Tibial nerve (tissue), 4 donors: ENCODE measurements at places on chromosomes 12 and 14.

- no peak overlapping the region for H3K4me3 ChIP-seq
- no peak for DNase-seq
- no peaks in the 10 kb centered on the region for H3K36me3 ChIP-seq
- no peaks in the 10 kb centered on the region for H3K4me1 ChIP-seq
Observed at GRCh38 chr12:107948391-107948945, 174.0 kb downstream of the ASCL4 start.

DNA sequence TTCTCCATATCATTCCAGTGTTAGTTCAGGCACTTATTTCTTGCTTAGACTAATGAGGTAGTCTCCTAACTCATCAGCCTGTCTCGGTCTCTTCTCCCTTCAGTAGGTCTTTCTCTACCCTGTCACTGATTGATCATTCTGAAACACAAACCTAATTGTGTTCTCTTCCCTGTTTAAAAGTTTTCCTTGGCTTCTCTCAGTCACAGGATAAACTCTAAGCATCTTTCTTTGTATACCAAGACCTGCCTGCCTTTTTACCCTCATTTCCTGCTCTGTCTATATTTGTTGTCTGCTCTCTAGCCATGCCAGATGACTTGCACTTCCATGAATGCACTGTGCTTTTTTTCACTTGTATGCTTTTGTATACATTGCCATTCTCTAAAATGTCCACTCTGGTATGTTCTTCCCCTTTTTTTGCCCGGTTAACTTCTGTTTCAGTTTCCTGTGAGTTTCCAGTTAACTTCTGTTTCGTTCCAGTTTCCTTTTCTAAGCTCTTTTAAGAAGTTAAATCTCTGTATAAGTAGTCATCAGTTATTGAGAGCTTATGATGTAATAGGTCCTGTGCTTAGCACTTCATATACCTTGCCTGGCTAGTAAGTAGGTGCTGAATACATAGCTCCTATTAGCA lies 12.8 kb downstream of the DIP2B start:
- peaks cover 25% of the 10 kb centered on the region for H3K4me1 ChIP-seq
- peak overlapping the region; percentile 42 for H3K27ac ChIP-seq
- DNase-seq: no peak
- H3K27me3 ChIP-seq: no peaks in the 10 kb centered on the region
- H3K36me3 ChIP-seq: no peaks in the 10 kb centered on the region
- H3K4me3 ChIP-seq: no peak overlapping the region

GRCh38 chr14:67554341-67554740 lies 21.3 kb downstream of the PLEKHH1 start:
- H3K36me3 ChIP-seq: no peaks in the 10 kb centered on the region
- H3K27me3 ChIP-seq: no peaks in the 10 kb centered on the region
- H3K27ac ChIP-seq: no peak overlapping the region
- H3K4me1 ChIP-seq: no peaks in the 10 kb centered on the region
- no peak for DNase-seq
- no peak overlapping the region for H3K4me3 ChIP-seq

GRCh38 chr14:72826039-72826438 lies 67.9 kb downstream of the DPF3 start:
- no peak overlapping the region for H3K27ac ChIP-seq
- no peaks in the 10 kb centered on the region for H3K36me3 ChIP-seq
- no peaks in the 10 kb centered on the region for H3K27me3 ChIP-seq
- no peak for DNase-seq
- no peaks in the 10 kb centered on the region for H3K4me1 ChIP-seq
- H3K4me3 ChIP-seq: no peak overlapping the region

DNA sequence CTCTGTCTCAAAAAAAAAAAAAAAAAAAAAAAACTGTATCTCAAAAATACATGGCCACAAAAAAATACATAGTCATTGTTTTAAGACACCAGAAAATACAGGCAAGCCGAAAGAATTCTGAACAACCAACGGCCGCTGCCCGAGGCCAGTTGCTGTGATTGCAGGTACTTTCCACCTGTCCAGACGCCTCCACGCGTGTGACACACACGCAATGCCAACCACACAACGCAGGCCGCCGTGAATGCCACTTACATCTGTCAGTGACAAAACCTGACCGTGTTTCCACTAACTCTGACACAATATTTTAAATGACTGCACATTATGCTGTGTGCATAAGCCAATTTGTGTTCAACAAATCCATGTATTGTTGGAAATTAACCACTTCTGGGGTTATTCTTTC lies 22.4 kb upstream of the INF2 start:
- peak overlapping the region; percentile 90 for H3K27ac ChIP-seq
- H3K4me1 ChIP-seq: peaks cover 20% of the 10 kb centered on the region
- no peaks in the 10 kb centered on the region for H3K36me3 ChIP-seq
- no peak overlapping the region for H3K4me3 ChIP-seq

- peaks cover 6% of the 10 kb centered on the region for H3K27me3 ChIP-seq
- no peak for DNase-seq
- H3K4me1 ChIP-seq: no peaks in the 10 kb centered on the region
Observed at GRCh38 chr12:119154435-119154818, 24.3 kb upstream of the HSPB8 start.

DNA sequence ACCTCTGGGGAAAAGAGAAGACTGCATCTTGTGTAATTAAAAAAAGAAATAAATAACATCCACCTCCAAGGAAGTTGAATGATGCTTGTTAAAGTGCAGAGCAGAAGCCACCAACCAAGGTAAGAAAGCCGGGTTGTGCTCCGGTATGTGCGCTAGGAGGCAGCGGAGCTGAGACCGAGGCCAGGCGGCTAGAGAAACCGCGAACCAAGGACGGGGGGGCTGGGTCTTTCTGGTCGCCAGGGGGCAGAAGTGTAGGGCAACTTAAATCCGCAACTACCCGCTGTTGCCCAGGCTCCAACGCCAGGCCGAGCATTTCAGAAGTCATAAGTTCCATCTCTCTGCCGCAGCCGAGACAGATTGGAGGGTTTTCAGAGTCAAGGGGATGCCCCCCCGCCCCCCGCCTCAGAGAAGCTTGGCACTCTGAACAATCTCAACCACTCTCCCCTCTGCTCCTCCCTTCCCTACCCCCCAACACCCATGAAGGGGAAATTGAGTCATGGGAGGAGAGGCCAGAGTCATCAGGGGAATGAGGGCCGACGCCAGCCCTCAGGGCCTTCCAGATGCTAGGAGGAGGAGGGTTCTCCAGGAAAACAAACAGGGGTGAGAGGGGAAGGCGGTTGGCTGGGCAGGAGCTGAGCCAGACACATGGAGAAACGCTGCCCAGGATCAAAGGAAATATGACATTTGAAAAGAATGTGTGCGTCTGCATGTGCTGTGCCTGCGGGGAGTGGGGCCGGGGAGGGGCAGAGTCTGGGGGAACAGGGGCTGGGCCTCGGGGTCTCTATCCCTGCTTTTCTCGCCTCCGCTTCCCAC lies 2.2 kb upstream of the NFATC4 start:
- H3K36me3 ChIP-seq: no peaks in the 10 kb centered on the region
- H3K27ac ChIP-seq: peak overlapping the region; percentile 86
- H3K4me3 ChIP-seq: peak overlapping the region; percentile 45
- peaks cover 23% of the 10 kb centered on the region for H3K4me1 ChIP-seq
- H3K27me3 ChIP-seq: no peaks in the 10 kb centered on the region

- H3K36me3 ChIP-seq: no peaks in the 10 kb centered on the region
- no peak for DNase-seq
- no peaks in the 10 kb centered on the region for H3K27me3 ChIP-seq
- peaks cover 19% of the 10 kb centered on the region for H3K4me1 ChIP-seq
- no peak overlapping the region for H3K4me3 ChIP-seq
Observed at GRCh38 chr12:64587447-64587846, 22.8 kb upstream of the RASSF3 start.

GRCh38 chr14:72957213-72957612 lies 30.9 kb downstream of the DCAF4 start:
- H3K4me1 ChIP-seq: no peaks in the 10 kb centered on the region
- H3K27me3 ChIP-seq: no peaks in the 10 kb centered on the region
- no peaks in the 10 kb centered on the region for H3K36me3 ChIP-seq
- no peak for DNase-seq
- no peak overlapping the region for H3K27ac ChIP-seq

DNA sequence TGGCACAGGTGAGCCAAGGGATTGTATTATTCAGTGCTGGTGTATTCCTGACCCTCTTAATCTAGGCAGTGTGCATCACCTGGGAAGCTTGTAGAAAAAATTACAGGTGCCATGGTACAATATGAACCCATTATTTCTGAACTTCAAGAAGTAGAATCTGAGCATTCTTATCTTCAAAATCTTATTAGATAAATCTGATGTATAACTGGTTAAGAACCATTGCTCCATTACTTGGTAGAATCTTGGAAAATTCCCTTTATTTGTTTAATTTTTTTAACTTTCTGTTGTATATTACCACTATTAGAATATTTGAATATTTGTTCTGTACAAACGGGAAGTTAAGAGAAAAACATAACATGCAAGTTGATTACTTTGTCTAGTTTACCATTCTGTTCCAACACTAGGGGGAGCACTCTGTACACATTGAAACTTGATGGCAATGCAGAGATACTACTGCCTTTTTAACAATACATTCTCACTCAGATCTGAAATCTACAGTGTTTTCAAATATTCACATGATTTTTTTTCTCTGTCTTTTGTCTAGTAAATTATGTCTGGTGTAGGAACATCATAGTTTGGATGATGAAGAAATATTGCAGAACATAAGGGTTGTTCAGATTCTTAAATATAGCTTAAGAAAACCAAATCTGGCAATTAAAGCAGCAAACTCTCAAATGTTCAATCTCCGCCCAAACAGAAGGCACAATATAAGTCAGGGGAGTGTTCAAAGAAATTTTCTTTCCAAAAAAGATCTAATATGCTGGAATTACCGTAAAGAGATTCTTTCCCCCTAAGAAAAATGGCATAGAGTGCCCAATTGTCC lies 196.6 kb downstream of the PCNX1 start:
- no peak overlapping the region for H3K27ac ChIP-seq
- H3K4me3 ChIP-seq: no peak overlapping the region
- DNase-seq: no peak
- H3K36me3 ChIP-seq: peaks cover 48% of the 10 kb centered on the region
- no peaks in the 10 kb centered on the region for H3K27me3 ChIP-seq

DNA sequence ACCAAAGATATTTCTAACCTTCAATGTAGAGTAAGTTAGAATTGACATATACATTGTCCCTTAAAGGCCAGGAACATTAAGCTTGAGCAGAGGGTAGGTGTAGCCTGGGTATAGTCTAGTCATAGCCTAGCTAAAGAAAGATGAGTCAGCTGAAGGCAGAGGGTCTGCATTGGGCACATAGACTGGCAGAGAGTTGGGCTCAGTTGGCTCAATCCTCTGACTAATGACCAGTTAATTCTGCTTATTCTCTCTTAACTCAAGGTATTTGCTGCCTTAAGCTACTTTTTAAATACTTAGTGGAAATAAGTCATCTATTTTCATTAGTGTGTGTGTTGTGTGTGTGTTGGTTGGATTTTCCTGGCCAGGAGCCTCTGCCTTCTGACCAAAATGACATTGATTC lies 467.1 kb downstream of the RAD51B start:
- no peaks in the 10 kb centered on the region for H3K27me3 ChIP-seq
- DNase-seq: no peak
- H3K4me1 ChIP-seq: peaks cover 14% of the 10 kb centered on the region
- peak overlapping the region; percentile 20 for H3K27ac ChIP-seq

- H3K4me3 ChIP-seq: no peak overlapping the region
- no peaks in the 10 kb centered on the region for H3K27me3 ChIP-seq
- H3K36me3 ChIP-seq: no peaks in the 10 kb centered on the region
- no peak overlapping the region for H3K27ac ChIP-seq
- H3K4me1 ChIP-seq: peaks cover 7% of the 10 kb centered on the region
- DNase-seq: no peak
Observed at GRCh38 chr12:106188256-106188655, 49.5 kb upstream of the NUAK1 start.

DNA sequence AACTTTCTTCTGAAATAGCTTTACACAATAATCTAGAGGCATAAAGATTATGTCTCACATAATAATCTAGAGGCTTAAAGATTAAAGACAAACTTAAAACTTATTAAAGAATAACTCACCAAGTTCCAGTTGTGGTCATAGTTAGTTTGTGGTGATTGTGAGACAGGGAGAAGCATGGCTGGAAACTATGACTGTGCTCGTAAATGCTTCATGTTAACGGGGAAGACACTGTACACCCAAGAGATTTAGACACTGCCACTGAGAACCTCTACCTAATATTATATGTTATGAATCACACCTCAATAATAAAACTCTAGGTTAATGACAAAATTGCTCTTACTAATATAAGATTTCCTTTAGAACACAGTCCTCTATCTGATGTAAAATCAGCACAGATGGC lies 541.6 kb downstream of the TMEM121 start:
- no peaks in the 10 kb centered on the region for H3K4me1 ChIP-seq
- no peak for DNase-seq
- no peaks in the 10 kb centered on the region for H3K36me3 ChIP-seq

DNA sequence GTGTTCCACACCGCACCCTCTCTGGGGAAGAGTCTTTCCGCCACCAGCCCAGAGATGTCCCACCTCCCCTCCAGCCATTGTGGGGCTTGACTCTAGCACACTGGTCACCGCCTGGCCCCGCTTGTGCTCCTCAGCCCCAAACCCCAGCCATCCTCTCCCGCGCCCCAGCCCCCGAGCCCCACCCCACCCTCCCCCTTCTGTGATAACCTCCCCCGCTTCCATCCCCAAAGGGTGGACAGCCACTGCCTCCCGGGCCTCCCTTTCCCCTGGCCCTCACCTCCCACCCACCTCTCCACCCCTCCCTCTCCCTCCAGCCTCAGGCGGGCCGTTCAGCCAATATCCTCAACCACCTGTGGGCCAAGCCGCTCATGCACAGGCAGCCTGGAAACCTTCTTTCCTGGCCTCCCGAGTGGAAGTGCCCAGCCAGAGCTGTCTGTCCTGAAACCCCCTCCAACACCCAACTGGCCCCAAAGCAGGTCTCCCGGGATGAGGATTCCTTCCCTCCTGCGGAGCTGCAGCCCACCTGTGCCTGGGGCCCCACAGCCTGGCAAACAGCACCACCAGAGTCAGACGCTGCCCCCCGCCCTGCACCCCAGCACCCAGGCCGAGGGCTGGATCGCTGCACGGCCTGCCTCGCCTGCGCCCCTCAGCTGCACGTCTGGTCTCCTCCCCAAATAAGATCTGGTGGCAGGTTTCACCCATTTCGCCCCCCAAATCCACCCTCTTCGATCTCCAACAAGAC lies 27.1 kb upstream of the NUDT14 start:
- DNase-seq: no peak
- peaks cover 6% of the 10 kb centered on the region for H3K27me3 ChIP-seq
- peaks cover 19% of the 10 kb centered on the region for H3K4me1 ChIP-seq
- H3K36me3 ChIP-seq: no peaks in the 10 kb centered on the region
